IPS DF 6.9 (cell line): ENCODE measurements at places on chromosomes 12 and 14.

DNA sequence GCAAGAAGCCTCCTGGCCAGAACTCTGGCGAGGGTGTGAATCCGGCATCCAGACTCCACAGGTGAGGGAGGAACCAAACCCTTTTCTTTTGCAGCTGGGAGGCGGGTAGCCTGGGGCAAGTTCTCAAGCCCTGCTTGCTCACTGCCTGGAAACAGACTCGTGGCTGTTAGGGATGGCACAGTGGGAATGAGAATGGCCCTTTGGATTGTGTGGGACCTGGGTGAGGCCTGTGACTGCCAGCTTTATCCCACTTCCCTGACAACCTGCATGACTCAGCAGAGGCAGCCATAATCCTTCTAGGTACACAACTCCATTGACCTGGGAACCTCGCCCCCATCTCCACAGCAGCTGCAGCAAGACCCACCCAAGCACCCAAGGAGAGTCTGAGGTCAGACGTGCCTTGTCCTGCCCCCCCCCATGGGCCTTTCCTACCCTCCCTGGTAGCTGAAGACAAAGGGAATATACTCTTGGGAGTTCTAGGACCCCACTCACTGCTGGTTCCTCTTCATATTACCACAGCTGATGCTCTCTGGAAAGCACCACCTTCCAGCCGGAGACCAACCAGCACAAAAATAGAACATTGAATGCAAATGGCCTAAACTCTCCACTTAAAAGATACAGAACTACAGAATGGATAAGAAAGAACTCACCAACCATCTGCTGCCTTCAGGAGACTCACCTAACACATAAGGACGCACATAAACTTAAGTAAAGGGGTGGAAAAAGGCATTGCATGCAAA, 5.1 kb upstream of the GPR33 start:
- H3K27me3 ChIP-seq, result no peaks in the 10 kb centered on the region
- DNase-seq, result no peak
- H3K4me3 ChIP-seq, result no peak overlapping the region
- H3K4me1 ChIP-seq, result no peaks in the 10 kb centered on the region
- no peak overlapping the region for H3K27ac ChIP-seq

GRCh38 chr14:100533656-100534485, 53.3 kb downstream of the BEGAIN start:
- H3K4me1 ChIP-seq, result peaks cover 2% of the 10 kb centered on the region; the same call in 1 of the 2 replicates
- DNase-seq, result no peak
- H3K27ac ChIP-seq, result no peak overlapping the region

DNA sequence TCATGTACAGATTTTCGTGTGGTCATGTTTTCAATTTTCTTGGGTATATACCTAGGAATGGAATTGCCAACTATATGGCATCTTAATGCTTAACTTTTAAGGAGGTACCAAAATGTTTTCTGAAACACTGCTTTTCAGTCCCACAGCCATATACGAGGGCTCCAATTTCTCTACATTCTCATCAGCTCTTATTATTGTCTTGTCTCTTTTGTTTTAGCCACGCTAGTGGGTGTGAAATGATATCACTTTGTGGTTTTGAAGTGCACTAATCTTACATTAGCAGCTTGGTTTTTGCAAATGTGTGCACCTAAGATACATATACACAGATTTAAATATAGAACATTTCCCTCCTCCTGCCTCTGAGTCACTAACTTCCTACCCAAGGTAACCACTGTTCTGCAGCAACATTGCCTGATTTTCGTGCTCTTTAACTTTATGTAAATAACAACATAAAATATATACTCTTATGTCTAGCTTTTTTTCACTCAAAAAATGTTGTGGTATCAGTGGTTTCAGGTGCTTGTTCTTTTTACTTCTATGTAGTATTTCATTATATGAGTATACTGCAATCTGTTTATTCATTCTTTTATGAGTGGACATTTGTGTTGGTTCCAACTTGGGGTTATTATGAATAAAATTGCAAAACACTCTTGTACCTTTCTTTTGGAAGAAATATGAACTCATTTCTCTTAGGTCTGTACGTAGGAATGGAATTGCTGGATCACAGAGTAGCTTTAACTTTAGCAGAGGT, 73.1 kb downstream of the ZFP36L1 start:
- DNase-seq, result no peak
- no peaks in the 10 kb centered on the region for H3K27me3 ChIP-seq
- H3K27ac ChIP-seq, result no peak overlapping the region
- no peaks in the 10 kb centered on the region for H3K4me1 ChIP-seq
- H3K36me3 ChIP-seq, result no peaks in the 10 kb centered on the region

- no peak overlapping the region for H3K27ac ChIP-seq
- no peaks in the 10 kb centered on the region; the same call in 1 of the 2 replicates for H3K4me1 ChIP-seq
- H3K27me3 ChIP-seq, result no peaks in the 10 kb centered on the region
- DNase-seq, result no peak
Measured at GRCh38 chr14:93535537-93535936, 104.8 kb downstream of the UNC79 start.

DNA sequence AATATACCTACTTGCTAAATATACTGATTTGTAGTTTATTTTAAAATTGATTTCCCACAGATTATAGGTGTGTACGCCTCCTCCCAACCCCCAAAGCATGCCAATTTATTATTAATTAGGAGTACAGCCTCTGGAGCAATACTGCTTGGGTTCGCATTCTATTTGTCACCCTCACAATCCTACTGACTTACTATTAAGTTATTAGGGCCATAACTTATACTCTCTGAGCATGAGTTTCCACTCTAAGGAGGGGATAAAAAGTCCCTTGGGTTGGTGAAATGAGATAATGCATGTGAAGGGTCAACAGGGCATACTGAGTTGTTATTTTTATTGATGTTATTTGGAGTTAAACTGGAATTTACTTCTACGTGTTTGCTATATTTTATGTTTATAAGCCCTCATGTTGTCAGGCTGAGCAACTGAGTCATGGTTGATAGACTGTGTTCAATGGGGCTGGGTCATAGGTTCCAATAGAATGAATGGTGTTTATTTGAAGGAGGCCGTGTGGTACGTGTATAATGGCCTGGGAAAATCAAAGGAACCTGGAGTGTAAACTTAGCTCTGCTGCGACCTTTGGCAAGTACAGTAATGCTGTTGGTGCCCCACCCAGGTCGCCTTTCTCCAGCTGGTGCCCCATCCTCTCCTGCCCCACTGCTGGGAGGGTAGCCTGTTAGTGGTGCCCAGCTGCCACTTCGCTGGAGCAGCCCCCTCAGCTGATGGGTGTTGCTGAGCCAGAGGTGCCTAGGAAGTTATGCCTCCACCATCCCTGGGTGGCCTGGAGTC, 99.3 kb upstream of the PTPRB start:
- H3K36me3 ChIP-seq, result no peaks in the 10 kb centered on the region
- H3K27ac ChIP-seq, result no peak overlapping the region
- no peak for DNase-seq
- no peak overlapping the region for H3K4me3 ChIP-seq

GRCh38 chr14:58746261-58746660, 108.5 kb downstream of the DACT1 start:
- no peaks in the 10 kb centered on the region for H3K36me3 ChIP-seq
- H3K4me3 ChIP-seq, result no peak overlapping the region
- DNase-seq, result no peak
- H3K4me1 ChIP-seq, result no peaks in the 10 kb centered on the region; the same call in 1 of the 2 replicates
- no peak overlapping the region for H3K27ac ChIP-seq
- H3K27me3 ChIP-seq, result no peaks in the 10 kb centered on the region

DNA sequence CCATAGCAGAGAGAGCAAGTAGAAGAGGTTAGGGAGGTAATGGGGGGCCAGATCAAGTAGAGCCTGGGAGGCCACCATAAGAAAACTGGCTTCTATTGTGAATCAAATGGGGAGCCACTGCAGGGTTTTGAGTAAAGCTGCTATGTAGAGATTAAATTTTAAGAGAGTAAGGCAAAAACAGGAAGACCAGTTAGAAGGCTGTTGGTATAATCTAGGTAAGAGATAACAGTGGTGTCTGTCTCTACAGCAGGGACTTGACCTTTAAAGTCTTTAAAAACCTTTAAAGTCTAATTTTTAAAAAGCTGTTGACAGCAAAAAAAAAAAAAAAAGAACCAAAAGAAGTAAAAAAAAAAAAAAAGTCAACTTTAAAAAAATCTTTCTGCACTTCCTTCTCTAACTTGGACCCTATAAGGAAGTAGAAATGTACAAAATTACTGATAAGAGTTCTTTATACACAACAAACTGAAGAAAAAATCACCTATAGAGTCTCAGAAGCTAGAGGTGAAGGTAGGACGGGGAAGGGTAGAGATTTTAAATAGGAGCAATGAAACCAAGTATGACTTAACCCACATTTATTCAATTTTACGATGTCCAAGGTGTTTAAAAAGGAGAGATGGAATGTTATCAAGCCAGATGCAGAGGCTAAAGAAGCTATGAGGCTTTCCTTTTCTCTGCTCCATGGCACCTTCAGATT, 26.1 kb downstream of the SGPP1 start:
- no peaks in the 10 kb centered on the region for H3K36me3 ChIP-seq
- H3K4me3 ChIP-seq, result no peak overlapping the region
- H3K27ac ChIP-seq, result no peak overlapping the region
- no peaks in the 10 kb centered on the region for H3K27me3 ChIP-seq
- no peaks in the 10 kb centered on the region for H3K4me1 ChIP-seq

DNA sequence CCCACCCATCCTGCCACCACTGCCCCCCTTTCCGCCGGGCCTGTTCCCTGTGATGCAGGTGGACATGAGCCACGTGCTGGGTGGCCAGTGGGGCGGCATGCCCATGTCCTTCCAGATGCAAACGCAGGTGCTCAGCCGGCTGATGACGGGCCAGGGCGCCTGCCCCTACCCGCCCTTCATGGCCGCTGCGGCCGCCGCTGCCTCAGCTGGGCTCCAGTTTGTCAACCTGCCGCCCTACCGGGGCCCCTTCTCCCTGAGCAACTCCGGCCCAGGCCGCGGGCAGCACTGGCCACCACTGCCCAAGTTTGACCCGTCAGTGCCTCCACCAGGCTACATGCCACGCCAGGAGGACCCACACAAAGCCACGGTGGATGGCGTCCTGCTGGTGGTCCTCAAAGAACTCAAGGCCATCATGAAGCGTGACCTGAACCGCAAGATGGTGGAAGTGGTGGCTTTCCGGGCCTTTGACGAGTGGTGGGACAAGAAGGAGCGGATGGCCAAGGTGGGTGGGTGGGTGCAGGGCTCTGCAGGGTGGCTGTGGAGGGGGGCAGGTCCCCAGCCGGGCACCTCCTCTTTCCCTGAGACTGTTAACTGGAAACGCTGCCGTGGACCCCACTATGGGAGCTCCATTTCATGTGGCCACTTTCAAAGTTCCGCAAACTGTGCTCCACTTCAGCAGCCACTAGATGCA, 10.8 kb downstream of the SETD1B start:
- H3K27ac ChIP-seq, result no peak overlapping the region
- peaks cover 18% of the 10 kb centered on the region for H3K36me3 ChIP-seq
- no peaks in the 10 kb centered on the region for H3K4me1 ChIP-seq
- DNase-seq, result no peak
- H3K27me3 ChIP-seq, result no peaks in the 10 kb centered on the region

DNA sequence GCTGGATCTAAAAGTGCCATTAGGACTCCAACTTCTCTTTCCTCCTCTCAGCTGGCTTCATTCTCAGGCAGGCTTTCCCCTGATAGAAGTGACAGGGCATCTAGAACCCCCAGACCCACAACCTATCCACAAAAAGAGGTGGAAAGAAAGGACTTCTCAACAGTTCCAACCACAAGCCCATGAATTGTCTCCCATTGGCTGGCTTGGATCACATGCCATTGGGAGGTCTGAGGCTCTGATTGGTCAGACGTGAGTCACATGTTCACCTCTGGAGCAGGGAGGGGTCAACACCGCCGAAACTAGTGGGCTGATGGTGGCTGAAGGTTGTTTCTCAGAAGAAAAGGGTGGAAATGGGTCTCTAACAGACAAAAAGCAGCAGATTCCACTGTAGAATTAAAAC, 47.2 kb downstream of the DRAM1 start:
- no peaks in the 10 kb centered on the region for H3K4me1 ChIP-seq
- H3K27me3 ChIP-seq, result no peaks in the 10 kb centered on the region
- no peaks in the 10 kb centered on the region for H3K36me3 ChIP-seq

- no peak for DNase-seq
- H3K4me3 ChIP-seq, result no peak overlapping the region
- H3K27ac ChIP-seq, result no peak overlapping the region
- H3K4me1 ChIP-seq, result peaks cover 5% of the 10 kb centered on the region; the same call in 1 of the 2 replicates
Measured at GRCh38 chr12:62928632-62929031, 6.3 kb downstream of the PPM1H start.

GRCh38 chr12:116244001-116244400, 33.5 kb downstream of the MED13L start:
- H3K4me3 ChIP-seq, result no peak overlapping the region
- DNase-seq, result no peak
- no peaks in the 10 kb centered on the region for H3K27me3 ChIP-seq

GRCh38 chr12:81722004-81722403, 37.1 kb downstream of the PPFIA2 start:
- no peaks in the 10 kb centered on the region for H3K27me3 ChIP-seq
- no peaks in the 10 kb centered on the region for H3K36me3 ChIP-seq
- H3K4me1 ChIP-seq, result no peaks in the 10 kb centered on the region

GRCh38 chr12:87809916-87810315, 219.3 kb downstream of the C12orf50 start:
- H3K36me3 ChIP-seq, result no peaks in the 10 kb centered on the region
- H3K27ac ChIP-seq, result no peak overlapping the region
- no peak overlapping the region for H3K4me3 ChIP-seq
- DNase-seq, result no peak

DNA sequence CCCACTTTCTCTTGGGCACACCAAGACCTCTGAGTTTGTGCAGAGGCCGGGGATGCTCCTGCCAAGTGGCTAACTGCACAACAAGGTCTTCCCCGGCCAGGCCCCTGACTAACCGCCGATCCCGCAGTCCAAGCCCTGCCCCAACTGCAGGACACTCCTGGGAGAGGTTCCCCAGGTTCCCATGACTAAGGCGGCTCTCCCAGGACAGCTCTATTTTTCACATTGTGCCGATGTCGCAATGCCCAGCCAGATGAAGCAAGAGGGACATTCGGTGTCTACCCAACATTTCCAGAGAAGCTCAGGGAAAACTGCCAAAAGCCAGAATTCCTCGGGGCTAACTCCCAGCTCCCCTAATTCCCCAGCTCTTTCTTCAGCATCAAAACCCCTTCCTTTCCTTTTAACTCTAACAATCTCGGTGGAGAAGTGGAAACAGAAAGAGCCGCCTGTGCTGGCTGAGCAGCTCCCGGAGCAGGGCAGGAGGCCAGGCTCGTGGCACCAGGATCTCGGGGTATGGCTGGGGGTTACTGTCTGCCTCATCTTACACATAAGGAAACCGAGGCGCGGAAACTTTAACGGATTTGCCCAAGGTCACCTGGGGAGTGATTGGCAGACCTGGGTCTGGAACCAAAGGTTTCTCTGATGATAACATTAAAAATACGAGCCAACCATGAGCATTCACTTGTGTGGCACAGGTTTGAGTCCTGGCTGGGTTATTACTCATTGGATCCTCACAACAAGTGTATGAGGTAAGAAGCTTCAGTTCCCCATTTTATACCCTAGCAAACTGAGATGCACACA, 318.2 kb downstream of the BCL11B start:
- H3K4me1 ChIP-seq, result no peaks in the 10 kb centered on the region
- no peak overlapping the region for H3K4me3 ChIP-seq
- H3K27ac ChIP-seq, result no peak overlapping the region
- no peaks in the 10 kb centered on the region for H3K27me3 ChIP-seq
- H3K36me3 ChIP-seq, result no peaks in the 10 kb centered on the region
